ENCODE measurements at places on chromosomes 4 and X. TPM values are rescaled to one million over a fixed set of nuclear protein-coding genes. Genes with fewer than 3 reads are reported as not detected.

Gene MORC4
- polyA plus RNA-seq: 4.5 TPM

Gene UCHL1
- 2,034 TPM for polyA plus RNA-seq

Gene PPP4R3C
- not detected for polyA plus RNA-seq

Gene KLHL13
- polyA plus RNA-seq: 4.5 TPM

Gene FRAS1
- 6.3 TPM for polyA plus RNA-seq

Gene TNMD
- not detected for polyA plus RNA-seq

Gene JCHAIN
- polyA plus RNA-seq: not detected

Gene SLC10A4
- polyA plus RNA-seq: 14.5 TPM

Gene TADA2B
- 14.1 TPM for polyA plus RNA-seq

Gene GYPB
- not detected for polyA plus RNA-seq

Gene COMMD8
- 3.7 TPM for polyA plus RNA-seq

Gene CHRDL1
- 5.7 TPM for polyA plus RNA-seq

Gene SYP
- 207 TPM for polyA plus RNA-seq

Gene AKAP4
- polyA plus RNA-seq: not detected

All from brain (organoid and tissue), 16 donors.